ENCODE measurements at places on chromosomes 2 and 18. TPM values are rescaled to one million over a fixed set of nuclear protein-coding genes. Genes with fewer than 3 reads are reported as not detected.

Gene CEBPZOS
- 40.8 TPM for total RNA-seq

Gene ABCB11
- 0.05 TPM for total RNA-seq

Gene BOLL
- not detected for total RNA-seq

Gene SERPINB11
- total RNA-seq = not detected

Gene GREB1L
- total RNA-seq = not detected

Gene CD8B
- total RNA-seq = 2.8 TPM

Gene LIMS1
- total RNA-seq = 82.2 TPM

Gene BOK
- 0.07 TPM for total RNA-seq

Gene IL1F10
- not detected for total RNA-seq

Gene ANKRD44
- total RNA-seq = 256 TPM

Gene TSN
- total RNA-seq = 65.0 TPM

Gene CCDC74B
- 1.7 TPM for total RNA-seq

Gene KATNAL2
- not detected for total RNA-seq

Gene LOXL3
- 0.78 TPM for total RNA-seq

Gene LCT
- total RNA-seq = 0.74 TPM

Gene KCNJ13
- total RNA-seq = 0.12 TPM

Gene XDH
- 0.15 TPM for total RNA-seq

Gene RAX
- total RNA-seq = not detected

Gene LCLAT1
- 23.4 TPM for total RNA-seq

Gene NYAP2
- total RNA-seq = not detected

Gene DES
- not detected for total RNA-seq

Gene TDRD15
- total RNA-seq = not detected

Gene UCN
- 2.6 TPM for total RNA-seq

Gene PDCD1
- total RNA-seq = 8.9 TPM

Gene KIF5C
- total RNA-seq = 18.3 TPM

Gene IHH
- 0.17 TPM for total RNA-seq

Gene MERTK
- 0.29 TPM for total RNA-seq

Gene NEDD4L
- total RNA-seq = 4.3 TPM

Gene LIMS2
- total RNA-seq = 13.9 TPM

Gene SERPINB4
- total RNA-seq = not detected

Gene NPHP1
- total RNA-seq = 0.15 TPM

Gene SLC35F6
- total RNA-seq = 23.1 TPM

Gene SPP2
- total RNA-seq = not detected

Gene TBC1D8
- total RNA-seq = 0.51 TPM

Gene SP140
- 111 TPM for total RNA-seq
